ENCODE measurements at places on chromosomes 11 and 22. TPM values are rescaled to one million over a fixed set of nuclear protein-coding genes. Genes with fewer than 3 reads are reported as not detected.
A peak's percentile ranks its signal among the peaks of the same experiment; 100 is the strongest.

GRCh38 chr11:27882066-27882697, 181.9 kb upstream of the BDNF start:
- no peak for DNase-seq

GRCh38 chr11:101915791-101916291, 481 bp downstream of the ANGPTL5 start:
- DNase-seq, result no peak

- no peak for DNase-seq
These were observed 190.2 kb downstream of the SWAP70 start for GRCh38 chr11:9853929-9854552.

- DNase-seq, result no peak
These were observed 7.4 kb upstream of the HEPACAM start for GRCh38 chr11:124943254-124943616.

- peak; percentile 69 for DNase-seq
These were observed 280.7 kb upstream of the CADM1 start for GRCh38 chr11:115784796-115785521.

GRCh38 chr11:93330446-93330984, at the start of gene DEUP1:
DEUP1 (plus strand) TSS chr11:93330742; CDS start chr11:93332260, 1,518 bp downstream.
- DNase-seq, result peak; percentile 38

GRCh38 chr11:102345904-102346303, 1.1 kb upstream of the BIRC2 start:
- DNase-seq, result no peak

DNA sequence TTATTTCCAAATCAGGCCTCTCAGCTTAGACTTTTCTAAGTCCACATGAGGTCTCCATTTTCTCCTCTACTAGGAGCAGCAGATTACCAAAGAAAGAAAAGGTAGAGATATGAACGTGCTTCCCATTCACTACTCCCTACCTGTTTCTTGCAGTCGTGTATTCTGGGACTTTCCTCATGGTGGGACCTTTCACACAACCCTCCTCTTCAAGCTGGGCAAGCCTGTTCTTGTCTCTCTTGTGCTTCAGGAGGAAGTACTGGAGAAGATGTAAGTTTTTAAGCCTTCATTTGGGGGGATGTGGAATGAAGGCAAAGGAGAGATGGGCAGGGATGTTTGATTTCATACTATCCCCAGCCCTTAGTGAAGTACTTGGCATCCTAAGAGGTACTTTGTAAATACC, 128.8 kb upstream of the SESN3 start:
- no peak for DNase-seq

DNA sequence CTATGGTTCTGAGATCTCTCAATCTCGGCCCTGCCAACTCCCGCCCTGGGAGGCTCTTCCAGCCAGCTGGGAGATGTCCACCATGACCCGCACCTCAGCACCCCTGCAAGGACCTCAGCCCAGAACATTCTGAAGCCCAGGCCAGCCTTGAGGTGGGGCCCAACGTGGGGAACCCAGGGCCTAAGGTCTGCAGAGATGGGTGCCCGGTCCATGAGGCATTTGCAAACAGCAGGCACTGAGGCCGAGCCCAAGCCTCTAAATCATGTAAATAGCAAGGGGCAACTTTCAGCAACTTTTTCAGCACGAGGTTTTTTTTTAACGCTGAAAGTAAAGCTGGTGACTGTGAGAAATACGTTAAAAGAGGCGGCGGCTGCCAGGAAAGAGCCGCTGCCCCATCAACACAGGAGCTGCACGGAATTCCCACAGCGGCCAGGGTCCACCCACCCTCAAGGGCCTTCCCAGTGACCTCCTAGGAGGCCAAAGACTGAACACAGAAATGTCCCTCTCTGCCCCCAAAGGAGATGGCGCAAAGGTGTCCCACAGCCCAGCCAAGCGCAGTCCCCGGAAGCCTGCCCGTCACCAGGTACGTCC, 46.9 kb downstream of the BRD1 start:
- DNase-seq, result no peak

DNA sequence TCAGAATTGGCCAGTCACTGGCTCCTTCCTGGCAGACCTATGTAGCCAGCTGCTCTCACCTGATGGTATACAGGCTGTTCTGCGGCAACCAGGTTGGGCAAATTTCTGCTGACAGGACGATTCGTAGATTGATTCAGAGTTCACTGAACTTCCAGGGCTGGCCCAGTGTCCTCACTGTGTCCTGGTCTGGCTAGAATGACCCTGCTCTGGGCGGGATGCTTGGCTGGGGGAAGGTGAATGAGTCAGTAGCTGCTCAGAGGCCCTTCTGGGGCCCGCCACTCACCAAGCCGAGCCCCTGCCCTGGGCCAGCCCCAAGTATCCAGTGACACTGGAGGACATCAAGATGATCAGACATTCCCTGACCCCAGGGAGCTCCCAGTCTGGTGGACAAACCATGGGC, 62.9 kb upstream of the WNT11 start:
- DNase-seq, result no peak

DNA sequence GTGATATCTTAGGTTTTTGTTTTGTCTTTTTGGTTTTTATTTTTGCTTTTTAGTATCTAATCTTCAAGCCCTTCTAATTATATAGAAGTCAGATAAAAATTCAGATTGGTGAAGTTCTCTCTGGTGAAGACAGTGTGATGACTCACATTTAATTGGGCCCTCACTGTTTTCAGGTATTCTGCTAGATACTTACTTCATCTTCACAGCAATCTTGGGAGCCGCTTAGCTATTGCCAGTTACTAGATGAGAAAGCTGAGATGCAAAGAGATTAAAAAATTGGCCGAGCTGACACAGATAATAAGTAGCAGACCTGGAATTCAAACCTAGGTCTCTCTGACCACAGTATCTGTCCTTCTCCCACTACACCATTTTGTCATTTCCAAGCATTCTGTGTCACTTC, 75.0 kb downstream of the PPP2R1B start:
- DNase-seq, result no peak

GRCh38 chr11:63764679-63765647, 3.6 kb downstream of the ZFTA start:
- DNase-seq, result no peak

DNA sequence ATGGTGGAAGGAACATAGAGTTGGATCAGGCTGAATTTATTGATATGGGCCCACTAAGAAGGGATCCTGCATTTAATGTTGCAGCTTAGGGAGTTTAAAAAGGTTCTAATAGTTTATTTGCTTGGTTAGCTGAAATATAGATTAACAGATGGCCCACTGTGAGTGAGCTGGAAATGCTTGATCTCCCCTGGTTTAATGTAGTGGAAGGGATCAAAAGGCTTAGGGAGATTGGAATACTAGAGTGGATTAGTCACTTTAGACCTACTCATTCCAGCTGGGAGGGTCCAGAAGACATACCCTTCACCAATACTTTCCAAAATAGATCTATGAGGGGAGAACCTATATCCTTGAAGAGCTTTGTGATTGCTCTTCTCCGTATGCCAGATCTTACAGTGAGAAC, 130.1 kb upstream of the ZC3H12C start:
- DNase-seq, result no peak

DNA sequence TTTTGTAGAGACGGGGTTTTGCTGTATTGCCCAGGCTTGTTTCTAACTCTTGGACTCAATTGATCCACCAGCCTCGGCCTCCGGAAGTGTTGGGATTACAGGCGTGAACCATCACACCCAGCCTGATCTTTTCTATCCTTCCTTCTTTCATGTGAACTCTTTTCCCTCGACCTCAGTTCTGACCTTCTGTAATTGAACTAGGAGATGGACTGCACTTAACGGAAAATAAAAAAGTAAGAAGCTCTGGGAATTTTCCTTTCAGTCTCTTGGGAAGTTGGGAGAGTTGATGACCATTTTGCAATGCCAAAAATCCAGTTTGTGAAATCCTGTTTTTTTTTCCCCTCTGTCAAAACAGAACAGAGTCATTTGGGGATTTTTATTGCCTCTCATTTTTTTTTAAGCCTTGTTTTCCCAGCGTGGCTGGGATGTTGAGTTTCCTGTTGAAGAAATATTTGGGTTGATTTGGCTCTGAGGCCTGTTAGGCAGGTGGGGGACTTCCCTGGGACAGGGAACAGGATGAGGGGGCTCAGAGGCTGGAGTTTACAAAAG, 26.9 kb upstream of the CYB5R3 start:
- DNase-seq, result no peak

- DNase-seq, result no peak
These were observed 71.4 kb downstream of the SLC1A2 start for GRCh38 chr11:35347921-35348331.

The DERL3 gene
- total RNA-seq, result 0.24 TPM

The USP2 gene
- total RNA-seq, result 108 TPM

The DNAJB7 gene
- total RNA-seq, result not detected

The ST13 gene
- 228 TPM for total RNA-seq

The TEX12 gene
- total RNA-seq, result not detected

The SERHL2 gene
- total RNA-seq, result 0.90 TPM

The TECTA gene
- 1.0 TPM for total RNA-seq

The MAPK8IP2 gene
- total RNA-seq, result 0.79 TPM

Measured in heart left ventricle (tissue), 16 donors.